ENCODE measurements at places on chromosomes 6 and 20.

DNA sequence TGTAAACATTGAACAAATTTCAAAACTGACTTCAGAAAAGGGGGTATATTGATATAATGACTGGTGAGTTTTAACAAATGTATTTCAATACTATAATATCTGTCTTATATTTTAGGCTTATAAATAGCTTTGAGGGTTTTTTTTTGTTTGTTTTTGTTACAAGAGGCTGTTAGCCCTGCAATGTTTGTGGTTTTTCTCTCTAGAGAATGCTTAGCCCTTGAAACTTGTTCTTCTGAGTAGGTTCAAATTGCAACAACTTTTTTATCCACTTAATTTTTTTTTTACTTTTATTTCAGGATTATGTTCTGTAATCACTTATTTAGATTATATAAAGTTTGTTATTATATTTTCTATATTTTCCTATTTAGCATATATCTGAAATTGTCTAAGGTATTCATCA lies 333.2 kb downstream of the RIMS1 start:
- no peak for DNase-seq

- DNase-seq, result no peak
Observed at GRCh38 chr6:21098744-21099143, 494.8 kb upstream of the SOX4 start.

- no peak for DNase-seq
Observed at GRCh38 chr20:1625083-1625690, 5.4 kb upstream of the SIRPB1 start.

GRCh38 chr20:36461600-36462439 lies 79.5 kb upstream of the MYL9 start:
- DNase-seq, result peak; percentile 39

GRCh38 chr6:31822036-31822821 lies 5.3 kb upstream of the HSPA1B start:
- DNase-seq, result peak; percentile 70

- no peak for DNase-seq
Observed at GRCh38 chr6:170583756-170584180, 669 bp downstream of the PDCD2 start.

GRCh38 chr6:1110941-1111349 lies 201.0 kb upstream of the FOXQ1 start:
- DNase-seq, result no peak

GRCh38 chr6:158391276-158391675 lies 79.0 kb downstream of the TULP4 start:
- DNase-seq, result no peak

- DNase-seq, result no peak
Observed at GRCh38 chr20:43533060-43533459, 25.6 kb downstream of the L3MBTL1 start.

- no peak for DNase-seq
Observed at GRCh38 chr6:167523426-167523825, 198.5 kb downstream of the TTLL2 start.

- no peak for DNase-seq
Observed at GRCh38 chr6:30845183-30845582, 39.1 kb upstream of the DDR1 start.

GRCh38 chr6:1724124-1724523 lies 114.4 kb downstream of the FOXC1 start:
- DNase-seq, result no peak

DNA sequence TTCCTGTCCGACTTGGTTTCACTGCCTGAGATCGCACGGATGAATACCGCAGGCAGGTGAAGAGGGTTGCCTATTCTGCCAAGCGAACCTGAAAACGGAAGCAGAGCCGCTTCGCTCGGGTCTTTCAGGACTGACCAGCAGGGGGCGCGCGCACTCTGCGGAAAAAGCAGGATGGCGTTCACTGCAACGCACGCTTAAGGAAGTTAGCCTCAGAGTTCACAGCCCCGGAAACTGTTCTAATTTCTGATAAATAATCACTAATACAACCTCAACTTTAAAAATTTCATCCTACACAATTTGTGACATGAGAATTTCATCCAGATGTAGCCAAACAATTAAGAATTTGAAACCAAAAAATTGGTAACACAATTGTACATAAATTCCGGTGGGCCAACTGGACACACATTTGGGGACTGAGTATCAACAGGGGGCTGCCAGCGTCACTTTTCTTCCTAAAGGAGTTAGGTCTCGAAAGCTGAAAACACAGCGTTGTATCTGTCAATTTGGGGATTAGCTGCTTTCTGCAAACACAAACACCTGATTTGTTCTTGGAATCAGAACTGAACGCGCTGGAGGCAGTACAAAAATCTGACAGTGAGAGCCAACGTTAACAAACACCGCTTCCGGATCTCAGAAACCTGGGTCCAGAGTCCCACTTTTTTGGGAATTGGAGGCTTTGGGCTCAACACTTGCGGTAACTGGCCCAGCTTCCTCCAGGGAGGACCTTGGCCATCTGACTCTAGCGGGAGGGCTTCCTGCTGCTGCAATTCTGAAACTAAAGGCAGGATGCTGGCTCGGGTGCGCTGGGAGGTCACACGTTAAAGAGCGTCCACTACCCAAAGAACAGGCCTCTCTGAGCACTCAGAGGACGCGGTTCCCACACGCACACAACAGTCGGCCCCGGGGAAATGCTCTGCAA lies 8.8 kb downstream of the PXDC1 start:
- DNase-seq, result peak; percentile 94

GRCh38 chr6:165663377-165663735 lies 315 bp upstream of the PDE10A start:
- no peak for DNase-seq

DNA sequence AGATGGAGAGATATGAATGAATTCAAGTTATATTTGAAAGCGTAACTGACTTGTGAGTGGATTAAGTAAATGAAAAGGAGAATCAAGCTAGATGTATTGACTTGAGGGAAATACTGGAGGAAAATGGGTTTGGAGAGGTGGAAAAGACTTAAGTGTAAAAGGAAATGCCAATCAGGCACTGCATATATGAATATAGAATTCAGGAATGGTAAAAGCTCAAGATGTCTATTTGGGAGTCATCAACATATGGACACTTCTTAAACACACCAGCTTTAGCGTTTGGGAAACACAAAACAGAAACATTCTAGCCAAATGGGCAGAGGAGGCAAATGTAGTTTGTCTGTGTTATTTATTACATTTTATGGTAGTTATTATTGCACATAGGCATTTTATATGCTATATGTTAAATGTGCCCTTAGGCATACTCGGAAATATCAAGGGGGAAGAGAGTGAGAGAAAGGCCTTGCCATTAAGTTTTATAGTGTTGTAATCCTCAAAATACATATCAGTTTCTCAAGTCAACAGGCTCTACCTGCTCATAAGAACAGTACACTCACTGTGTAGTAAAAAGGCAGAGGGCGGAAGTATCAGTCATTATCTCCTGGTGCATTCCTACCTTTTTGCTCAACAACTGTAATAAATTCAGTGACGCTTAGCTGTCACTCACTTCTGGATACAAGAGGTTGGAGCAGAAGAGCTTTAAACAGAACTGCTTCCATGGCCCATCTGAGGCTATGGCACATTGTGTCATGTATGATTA lies 33.7 kb upstream of the ME1 start:
- no peak for DNase-seq

DNA sequence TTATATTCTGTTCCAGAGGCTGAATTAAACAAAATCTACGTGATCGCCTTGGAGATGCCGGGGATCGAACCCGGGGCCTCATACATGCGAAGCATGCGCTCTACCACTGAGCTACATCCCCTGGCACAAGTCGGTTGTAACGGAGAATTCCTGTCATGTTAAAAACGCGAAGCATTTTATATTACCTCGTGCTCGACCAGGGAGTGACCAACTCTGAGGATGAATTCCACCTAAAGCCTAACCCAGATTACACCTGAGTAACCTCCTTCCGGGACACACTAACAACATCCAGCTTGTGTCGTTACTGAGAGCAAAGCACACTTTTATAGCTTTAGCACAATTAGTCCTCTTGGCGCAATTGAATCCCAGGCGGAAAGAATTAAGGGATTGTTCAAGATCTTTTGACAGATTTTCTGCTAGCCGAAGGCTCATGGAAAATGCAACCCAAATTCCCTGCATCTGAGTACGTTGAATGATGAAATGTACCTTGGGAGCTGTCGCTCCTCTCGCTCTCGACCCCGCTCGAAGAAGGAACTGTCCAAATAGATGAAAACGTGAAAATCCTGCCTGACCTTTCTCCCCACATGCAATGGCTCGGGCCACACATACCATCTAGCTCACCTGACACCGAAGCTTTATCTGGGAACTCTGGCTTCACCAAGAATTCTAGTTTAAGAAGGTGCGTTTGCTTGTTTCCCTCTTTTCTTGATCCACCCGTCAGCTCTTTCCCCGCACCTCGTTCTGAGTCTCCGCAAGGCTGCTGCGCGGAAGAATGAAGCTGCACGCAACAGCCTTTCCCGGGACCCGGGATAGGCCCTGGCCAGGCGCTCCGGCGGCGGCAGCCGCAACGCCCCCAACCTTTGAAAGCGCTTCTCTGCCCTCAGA lies 148.3 kb downstream of the GPX5 start:
- DNase-seq, result peak; percentile 67

DNA sequence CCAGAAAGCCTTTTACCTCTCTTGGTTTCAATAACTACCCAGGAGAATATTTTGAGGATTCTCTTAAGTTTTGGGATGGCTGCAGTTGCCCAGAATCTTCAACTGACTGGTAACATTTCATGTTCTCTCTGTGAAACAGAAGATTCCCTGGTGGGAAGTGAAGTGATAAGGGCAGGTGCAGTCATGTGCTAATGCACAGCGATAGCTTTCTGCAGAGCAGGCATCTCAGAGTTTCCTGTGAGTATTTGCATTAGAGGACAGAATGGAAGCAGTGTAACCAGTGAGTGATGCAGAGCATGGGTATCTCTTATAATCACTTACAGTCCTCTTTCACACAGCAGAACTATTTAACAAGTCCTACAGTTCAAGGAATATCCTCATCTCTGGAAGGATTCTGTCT lies 76.1 kb downstream of the HCRTR2 start:
- no peak for DNase-seq

GRCh38 chr6:117559299-117559698 lies 43.0 kb downstream of the GOPC start:
- DNase-seq, result no peak

GRCh38 chr6:38634518-38634917 lies 5.2 kb downstream of the BTBD9 start:
- DNase-seq, result no peak

GRCh38 chr6:164507206-164507940 lies 802.0 kb downstream of the C6orf118 start:
- no peak for DNase-seq

- no peak for DNase-seq
Observed at GRCh38 chr6:159729598-159730331, 2.5 kb downstream of the WTAP start.

GRCh38 chr6:137362878-137363804 lies 131.1 kb downstream of the OLIG3 start:
- no peak for DNase-seq

DNA sequence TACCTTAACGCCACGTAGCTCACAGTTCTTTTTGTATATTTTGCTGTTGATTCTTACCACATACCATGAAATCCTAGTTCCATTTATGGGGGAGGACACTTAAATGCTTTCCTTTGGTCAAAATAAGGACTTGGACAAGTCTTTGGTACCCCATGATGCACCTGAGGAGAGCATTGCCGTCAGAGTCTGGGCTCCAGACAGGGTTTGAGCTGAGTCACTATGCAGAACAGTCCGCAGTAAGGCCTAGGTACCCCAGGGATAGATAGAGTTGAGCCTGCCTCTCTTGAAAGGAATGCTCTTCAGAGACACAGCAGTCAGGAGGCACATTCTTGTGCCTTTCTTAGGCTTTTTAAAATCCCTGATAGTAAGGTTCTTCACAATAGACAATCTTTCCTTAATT lies 6.0 kb downstream of the PARD6B start:
- no peak for DNase-seq

GRCh38 chr6:148521586-148521985 lies 178.9 kb downstream of the SASH1 start:
- no peak for DNase-seq

DNA sequence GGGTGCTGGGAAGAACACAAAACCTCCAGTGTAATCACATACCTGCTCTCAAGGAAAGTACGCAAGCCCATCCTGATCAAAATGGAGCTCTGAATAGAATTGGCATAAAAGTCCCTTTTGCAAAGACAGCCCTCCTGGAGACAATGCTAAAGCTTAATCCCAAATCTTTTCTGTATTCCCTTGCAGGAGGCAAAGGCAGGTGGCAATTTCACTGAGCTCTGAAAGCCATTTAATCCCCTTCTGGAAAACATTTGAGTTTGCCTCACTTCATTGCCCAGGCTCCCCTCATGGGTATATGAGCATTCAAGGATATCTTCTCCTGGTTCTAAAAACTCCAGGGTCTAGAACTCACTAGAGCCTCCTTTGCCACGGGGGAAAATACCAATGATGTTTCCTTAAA lies 310.2 kb upstream of the CNR1 start:
- no peak for DNase-seq

- no peak for DNase-seq
Observed at GRCh38 chr20:47280228-47280627, 76.3 kb downstream of the ZMYND8 start.

GRCh38 chr6:130575971-130576370 lies 210.2 kb downstream of the TMEM200A start:
- peak; percentile 37 for DNase-seq

GRCh38 chr6:44386364-44386928 lies 1.1 kb upstream of the CDC5L start:
- DNase-seq, result no peak

GRCh38 chr20:47453167-47453782 lies 48.4 kb upstream of the NCOA3 start:
- peak; percentile 54 for DNase-seq
